Thoracic aorta (tissue), 2 donors: ENCODE measurements at places on chromosomes 1 and 21.

- H3K4me3 ChIP-seq: no peak overlapping the region
- H3K4me1 ChIP-seq: no peaks in the 10 kb centered on the region
- H3K36me3 ChIP-seq: no peaks in the 10 kb centered on the region
- H3K27ac ChIP-seq: no peak overlapping the region
Measured at GRCh38 chr1:106620521-106620954, 435.9 kb upstream of the PRMT6 start.

DNA sequence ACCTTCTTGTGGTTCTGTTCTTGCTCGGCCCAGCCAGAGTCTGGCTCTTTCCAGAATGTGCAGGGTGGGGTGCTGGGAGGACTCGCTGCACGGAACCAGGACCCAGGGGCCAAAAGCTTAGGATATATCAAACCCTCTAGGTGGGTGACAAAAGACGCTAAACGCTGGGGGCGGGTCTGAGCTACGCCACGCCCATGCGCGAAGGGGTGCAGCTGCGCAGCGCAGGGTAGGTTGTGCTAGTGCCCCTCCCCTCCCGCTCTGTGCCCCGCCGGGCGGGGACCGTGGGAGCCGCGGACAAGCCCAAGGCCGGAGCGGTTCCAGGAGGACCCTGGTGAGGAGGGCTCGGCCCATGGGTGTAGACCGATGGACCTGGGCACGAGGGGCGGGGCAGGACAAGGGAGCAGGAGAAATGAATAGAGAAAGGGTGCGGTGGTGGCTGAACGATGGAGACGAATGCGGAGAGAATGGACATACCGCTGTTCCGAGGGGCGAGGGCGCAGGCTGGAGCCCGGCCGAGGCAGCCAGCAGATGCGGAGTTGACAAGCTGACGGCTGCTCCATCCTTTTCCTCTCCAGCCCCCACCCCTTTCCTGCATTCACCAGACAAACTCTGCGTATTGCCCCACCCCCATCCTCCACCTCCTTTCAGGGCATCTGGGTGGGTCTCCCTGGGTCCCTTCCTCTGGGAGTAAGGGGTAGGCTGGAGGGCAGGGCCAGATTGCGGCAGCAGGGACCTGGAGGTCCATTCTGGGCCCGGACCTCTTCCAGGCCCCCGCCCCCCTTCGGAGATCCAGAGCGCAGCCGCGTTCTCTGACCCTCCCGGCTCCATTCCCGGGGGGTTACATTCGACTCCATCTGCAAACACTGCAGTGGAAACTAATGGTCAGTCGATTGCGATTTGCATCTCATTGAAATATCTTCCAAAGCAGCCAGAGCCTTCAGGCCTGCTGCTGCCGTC lies at the start of gene RUSC1:
Gene RUSC1 (plus strand): TSS at position 234 of the 957 bp plus-strand sequence. CDS start 880 bp downstream, outside the sequence.
- peak within 1 kb of the TSS; percentile 80 for H3K4me3 ChIP-seq
- DNase-seq: peak; percentile 34

GRCh38 chr1:186519982-186520381 lies 59.1 kb upstream of the PDC start:
- H3K4me3 ChIP-seq: no peak overlapping the region
- no peaks in the 10 kb centered on the region for H3K4me1 ChIP-seq
- H3K27ac ChIP-seq: no peak overlapping the region

- H3K27ac ChIP-seq: no peak overlapping the region
- no peaks in the 10 kb centered on the region for H3K4me1 ChIP-seq
- no peak overlapping the region for H3K4me3 ChIP-seq
- no peaks in the 10 kb centered on the region for H3K27me3 ChIP-seq
- no peaks in the 10 kb centered on the region for H3K36me3 ChIP-seq
- DNase-seq: no peak
Measured at GRCh38 chr1:177863796-177864195, 106.1 kb downstream of the SEC16B start.

- no peaks in the 10 kb centered on the region for H3K36me3 ChIP-seq
- no peak overlapping the region for H3K27ac ChIP-seq
- no peaks in the 10 kb centered on the region for H3K27me3 ChIP-seq
- no peaks in the 10 kb centered on the region for H3K4me1 ChIP-seq
- no peak for DNase-seq
Measured at GRCh38 chr1:18511874-18512150, 31.1 kb downstream of the KLHDC7A start.

- no peaks in the 10 kb centered on the region for H3K27me3 ChIP-seq
- H3K27ac ChIP-seq: no peak overlapping the region
- no peak for DNase-seq
- no peak overlapping the region for H3K4me3 ChIP-seq
- no peaks in the 10 kb centered on the region for H3K4me1 ChIP-seq
Measured at GRCh38 chr1:54857141-54857540, 29.9 kb downstream of the DHCR24 start.

- no peaks in the 10 kb centered on the region for H3K27me3 ChIP-seq
- H3K36me3 ChIP-seq: peaks cover 22% of the 10 kb centered on the region
- no peak overlapping the region for H3K27ac ChIP-seq
- DNase-seq: no peak
- H3K4me1 ChIP-seq: no peaks in the 10 kb centered on the region
Measured at GRCh38 chr1:15489052-15489736, 13.3 kb downstream of the CELA2B start.

GRCh38 chr1:181134543-181135436 lies 46.3 kb downstream of the IER5 start:
- H3K27me3 ChIP-seq: no peaks in the 10 kb centered on the region
- H3K36me3 ChIP-seq: no peaks in the 10 kb centered on the region
- peak overlapping the region; percentile 0 for H3K4me3 ChIP-seq
